ENCODE measurements at places on chromosomes 2 and 18. TPM values are rescaled to one million over a fixed set of nuclear protein-coding genes. Genes with fewer than 3 reads are reported as not detected.

GRCh38 chr2:183070942-183071844 lies 7.4 kb upstream of the DUSP19 start:
- DNase-seq: peak; percentile 77

GRCh38 chr2:192854031-192854430 lies 659.3 kb upstream of the TMEFF2 start:
- DNase-seq: no peak

- no peak for DNase-seq
Measured at GRCh38 chr2:198053148-198053547, 248.8 kb downstream of the PLCL1 start.

DNA sequence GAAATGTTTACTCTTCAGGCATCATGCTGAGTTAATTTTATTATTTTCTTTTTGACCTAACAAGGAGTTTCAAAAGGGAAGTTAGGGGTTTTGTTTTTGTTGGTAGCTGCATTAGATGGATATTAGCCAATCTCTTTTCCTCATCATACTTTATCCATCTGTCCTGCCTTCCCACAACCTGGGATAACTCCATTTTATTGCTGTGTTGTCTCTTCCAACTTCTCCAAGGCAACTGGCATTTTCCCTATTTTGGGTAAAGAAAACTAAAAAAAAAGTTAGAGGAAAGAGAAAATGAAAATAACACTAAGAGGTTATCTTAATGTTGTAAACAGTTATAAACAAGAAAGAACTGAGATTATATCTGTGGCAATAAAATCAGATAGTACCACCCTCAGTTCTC lies 147.0 kb downstream of the PID1 start:
- no peak for DNase-seq

GRCh38 chr2:109396202-109397180 lies 217.3 kb downstream of the SEPTIN10 start:
- peak; percentile 71 for DNase-seq

DNA sequence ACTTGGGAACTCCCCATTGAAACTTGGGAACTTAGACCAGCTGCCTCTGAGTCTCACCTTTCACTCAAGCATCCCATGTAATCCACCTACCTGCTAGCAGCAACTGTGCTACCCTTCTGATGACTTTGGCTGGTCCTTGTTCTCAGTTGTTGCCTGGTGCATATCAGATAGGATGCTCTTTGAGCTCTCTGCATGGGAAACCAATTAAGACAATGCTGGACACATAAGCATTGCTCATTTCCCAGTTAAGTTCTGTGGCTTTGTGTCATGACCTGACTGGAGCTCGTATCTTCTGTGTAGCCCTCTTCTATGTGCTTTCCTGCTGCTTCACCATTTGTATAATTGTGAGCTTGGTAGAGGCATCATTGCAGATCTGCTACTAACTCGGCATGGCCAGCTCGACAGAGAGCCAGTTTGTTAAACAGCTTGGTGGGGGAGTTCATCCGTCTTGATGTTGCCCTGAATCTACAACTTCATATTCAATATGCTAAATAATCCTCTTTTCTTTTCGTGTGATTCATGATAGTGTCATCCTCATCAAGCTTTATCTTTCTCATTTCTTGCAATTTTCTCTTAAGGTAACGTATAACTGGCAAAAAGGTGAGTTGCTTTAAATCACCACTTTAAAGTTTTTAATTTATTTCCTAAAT lies 447.5 kb upstream of the SLC14A2 start:
- DNase-seq: no peak

DNA sequence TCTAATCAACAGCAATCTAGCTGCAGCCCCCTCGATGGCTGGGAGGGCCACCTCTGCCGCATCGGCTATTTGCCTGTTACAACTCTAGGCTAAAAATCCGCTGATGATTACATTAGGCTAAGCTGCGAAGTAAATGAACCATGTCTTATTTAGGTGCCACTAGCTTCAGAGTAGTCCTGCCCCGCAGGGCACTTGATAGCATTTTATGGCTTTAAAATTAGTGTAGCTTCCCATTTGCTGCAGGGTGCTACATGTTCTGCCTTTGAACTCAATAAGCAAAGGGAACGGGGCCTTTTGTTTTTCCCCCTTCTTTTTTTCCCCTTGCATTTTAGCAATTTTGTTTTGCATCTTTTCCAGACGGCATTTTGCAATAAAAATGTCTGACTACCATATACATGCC lies 270.2 kb downstream of the GBX2 start:
- DNase-seq: no peak

GRCh38 chr2:118774458-118775133 lies 72.9 kb downstream of the EN1 start:
- peak; percentile 95 for DNase-seq

GRCh38 chr18:48841381-48842258 lies 109.1 kb downstream of the SMAD7 start:
- no peak for DNase-seq

DNA sequence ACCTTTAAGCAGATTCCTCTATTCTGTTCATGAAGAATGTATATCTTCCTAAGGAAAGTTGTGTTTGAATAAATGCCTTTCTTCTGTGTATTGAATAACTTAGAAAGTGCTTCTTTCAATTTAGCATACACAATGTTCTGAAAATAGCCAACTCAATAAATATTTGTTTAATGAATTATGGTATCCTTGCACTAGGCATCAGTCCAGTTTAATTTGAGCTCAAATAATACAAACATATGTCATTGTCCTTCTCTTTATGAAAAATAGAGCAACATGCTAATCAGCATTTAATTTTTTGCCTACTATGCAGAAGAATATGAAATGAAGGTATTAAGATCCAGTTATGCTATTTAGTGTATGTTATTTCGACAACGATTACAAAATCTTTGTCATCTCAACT lies 68.2 kb downstream of the NRXN1 start:
- DNase-seq: no peak

The ITGAV gene
- total RNA-seq: 30.5 TPM

The PLGLB2 gene
- total RNA-seq: not detected

The TRABD2A gene
- 7.6 TPM for total RNA-seq

The SERPINB3 gene
- total RNA-seq: not detected

The CRACDL gene
- total RNA-seq: 0.24 TPM

The NR4A2 gene
- total RNA-seq: 0.37 TPM
